Stimulated activated CD4-positive, alpha-beta T cell treated with anti-CD3 and anti-CD28 coated beads, Interleukin-4, amount 100 ng/mL, for 1 hour (primary cell): ENCODE measurements at places on chromosomes 7 and 10.
A peak's percentile ranks its signal among the peaks of the same experiment; 100 is the strongest.

GRCh38 chr10:1465418-1465911 lies 271.9 kb downstream of the ADARB2 start:
- no peak for DNase-seq

DNA sequence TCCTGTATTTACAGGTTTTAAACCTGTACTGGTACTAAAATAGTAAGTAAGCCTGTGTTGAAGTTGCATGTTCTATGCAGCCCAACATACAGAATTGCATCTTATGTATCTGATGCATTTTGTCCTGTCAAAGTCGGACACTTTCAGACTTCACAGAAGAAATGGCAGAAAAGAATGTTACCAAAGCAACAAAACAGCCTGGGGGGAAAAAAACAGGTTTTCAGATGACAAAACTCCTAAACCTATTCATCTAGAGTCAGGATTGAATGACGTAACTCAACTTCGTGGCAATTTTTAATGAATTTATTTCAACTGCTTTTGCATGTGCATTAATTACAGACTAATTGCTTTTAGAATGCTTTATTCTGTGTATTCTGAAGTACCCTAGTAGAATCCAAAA lies 28.4 kb downstream of the CYTH3 start:
- no peak for DNase-seq

- DNase-seq = no peak
These were observed at the start of gene BBIP1 for GRCh38 chr10:110918643-110919348. BBIP1 (minus strand) TSS chr10:110919180; CDS start chr10:110918157, 1,023 bp downstream.

GRCh38 chr7:3134745-3135144 lies 91.1 kb upstream of the CARD11 start:
- DNase-seq = no peak

GRCh38 chr7:108351729-108352131 lies 104.5 kb downstream of the NRCAM start:
- DNase-seq = no peak

GRCh38 chr7:145845345-145845744 lies 271.3 kb upstream of the CNTNAP2 start:
- DNase-seq = no peak

DNA sequence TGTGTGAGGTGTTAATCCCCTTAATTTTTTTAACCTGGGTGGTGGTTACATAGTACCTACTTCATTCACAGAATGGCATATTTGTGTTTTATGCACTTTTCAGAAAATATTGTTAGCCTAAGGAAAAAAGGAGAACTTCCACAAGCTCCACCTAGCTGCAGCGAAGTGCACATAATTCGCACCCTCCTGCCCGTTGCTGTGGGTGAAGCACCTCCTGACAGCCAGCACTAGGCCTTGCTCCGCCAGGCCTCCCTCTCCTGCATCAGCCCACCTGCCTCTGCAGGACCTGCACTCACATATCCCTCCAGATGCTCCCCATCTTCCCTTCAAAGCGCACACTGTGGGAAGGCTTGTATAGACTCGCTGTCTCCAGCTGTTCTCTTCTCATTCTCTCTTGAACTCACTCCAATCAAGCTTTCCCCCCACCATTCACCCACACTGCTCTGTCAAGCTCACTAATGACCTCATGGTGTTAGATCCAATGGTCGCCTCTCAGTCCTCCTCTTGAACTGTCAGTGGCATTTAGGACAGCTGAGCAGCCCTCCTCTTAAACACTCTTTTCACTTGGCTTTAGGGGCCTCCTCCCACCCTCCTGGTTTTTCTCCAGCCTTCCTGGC lies 20.7 kb upstream of the GRID1 start:
- no peak for DNase-seq

- DNase-seq = no peak
These were observed 342.6 kb upstream of the LRGUK start for GRCh38 chr7:133784486-133785001.

DNA sequence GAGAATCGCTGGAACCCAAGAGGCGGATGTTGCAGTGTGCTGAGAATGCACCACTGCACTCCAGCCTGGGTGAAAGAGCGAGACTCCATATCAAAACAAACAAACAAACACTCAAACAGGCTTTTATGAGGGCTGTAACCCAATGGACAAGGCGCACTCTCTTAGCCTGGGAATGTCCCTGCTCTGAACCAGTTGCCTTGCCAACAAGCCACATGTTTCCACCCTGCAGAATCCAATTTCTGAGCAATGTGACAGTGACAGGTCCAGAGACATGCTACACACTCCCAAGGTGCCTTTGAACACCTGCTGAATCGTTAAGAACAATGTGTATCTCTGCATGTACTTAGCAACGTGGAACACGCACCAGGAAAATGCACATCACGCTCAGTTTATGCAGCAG lies 186.8 kb upstream of the AUTS2 start:
- no peak for DNase-seq

DNA sequence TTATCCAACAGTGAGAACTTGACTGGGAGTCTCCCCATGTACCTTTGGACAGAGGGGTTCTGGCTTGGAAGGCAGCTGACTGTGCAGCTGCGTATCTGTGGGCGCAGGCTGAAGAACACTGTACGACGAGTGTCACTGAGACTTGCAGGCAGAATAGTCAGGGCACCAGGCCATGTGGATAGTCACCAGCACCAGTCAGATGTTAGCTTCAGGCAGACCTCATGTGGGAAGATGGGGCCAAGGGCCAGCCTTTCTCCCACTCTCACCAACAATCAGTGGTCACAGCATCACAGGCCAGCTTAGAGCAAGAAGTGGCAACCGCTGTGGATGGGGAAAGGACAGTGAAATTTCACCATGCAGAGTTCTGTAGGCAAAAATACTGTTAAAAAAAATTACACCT lies 43.4 kb upstream of the GJD4 start:
- DNase-seq = no peak

GRCh38 chr7:158161194-158161593 lies 426.4 kb downstream of the PTPRN2 start:
- DNase-seq = no peak

GRCh38 chr7:65946904-65947303 lies 35.1 kb downstream of the GUSB start:
- DNase-seq = no peak

DNA sequence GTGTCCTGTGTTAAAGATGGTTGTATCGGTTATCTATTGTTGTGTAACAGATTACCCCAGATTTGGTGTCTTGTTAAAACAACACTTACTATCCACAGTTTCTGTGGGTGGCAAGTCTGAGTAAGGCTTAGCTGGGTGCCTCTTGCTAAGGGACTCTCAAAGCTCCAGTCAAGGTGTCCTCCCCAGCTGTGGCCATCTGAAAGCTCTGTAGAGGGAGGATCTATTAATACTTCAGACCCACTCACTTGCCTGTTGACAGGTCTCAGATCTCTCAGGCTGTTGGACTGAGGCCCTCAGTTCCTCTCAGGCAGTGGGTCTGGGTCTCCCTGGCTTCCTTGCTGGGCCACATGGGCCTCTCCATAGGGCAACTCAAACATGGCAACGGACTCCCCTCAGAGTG lies 19.6 kb downstream of the ARID5B start:
- DNase-seq = no peak

DNA sequence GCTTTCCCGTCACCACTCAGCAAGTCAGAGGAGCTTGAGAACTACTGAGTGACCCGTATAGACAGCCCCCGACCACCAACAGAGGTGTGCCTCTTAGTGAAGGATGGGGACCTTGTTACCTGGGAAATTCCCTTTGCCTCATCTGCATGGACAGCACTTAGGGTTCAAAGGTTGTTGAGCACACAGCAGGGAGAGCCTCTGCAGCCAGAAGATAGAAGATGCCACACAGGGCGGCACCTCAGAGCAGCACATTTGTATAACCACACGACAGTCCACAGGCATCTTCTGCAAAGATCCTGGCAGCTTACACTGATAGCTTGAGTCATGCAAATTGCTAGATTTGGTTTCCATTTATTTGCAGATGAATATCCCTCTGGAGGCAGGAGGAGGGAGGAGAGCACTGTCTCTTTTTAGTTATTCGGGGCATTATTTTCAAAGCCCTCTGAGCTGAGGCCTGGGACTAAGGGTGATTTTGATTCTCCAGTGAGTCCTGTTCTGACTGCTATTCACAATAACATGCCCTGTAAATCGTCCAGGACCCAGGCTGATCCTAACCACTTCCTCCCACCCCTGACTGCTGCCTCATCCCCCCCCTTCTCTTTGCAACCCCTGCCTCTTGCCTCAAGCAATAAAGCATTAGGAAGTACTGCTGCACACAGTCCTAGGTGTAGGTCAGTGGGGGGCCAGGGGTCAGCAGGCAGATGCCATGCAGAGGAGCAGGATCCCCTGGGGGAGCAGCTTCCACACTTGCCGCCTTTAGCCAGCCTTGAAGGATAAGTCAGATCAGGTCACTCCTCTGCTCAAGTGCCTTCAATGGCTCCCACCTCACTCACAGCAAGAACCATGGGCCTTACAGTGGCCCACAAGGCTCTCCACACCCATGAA lies 24.6 kb upstream of the INMT start:
- DNase-seq = peak; percentile 22

DNA sequence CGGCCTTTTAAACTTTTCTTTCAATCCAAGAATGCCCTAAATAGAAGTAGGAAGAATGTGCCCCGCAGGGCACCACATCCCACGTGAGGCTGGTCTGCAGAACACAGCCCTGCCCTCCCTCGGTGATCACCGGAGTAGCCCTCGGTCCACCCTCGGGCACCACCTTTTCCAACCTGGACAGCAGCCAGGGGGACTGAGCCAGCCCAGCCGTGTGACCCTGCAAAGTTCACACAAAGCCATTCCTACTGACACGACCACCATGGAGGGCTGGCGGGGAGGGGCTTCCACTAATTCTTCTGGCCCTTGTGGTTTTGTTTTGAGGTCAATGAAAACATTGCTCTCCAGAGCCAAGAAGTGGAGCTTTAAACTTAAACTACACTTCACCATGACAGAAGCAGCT lies 132.2 kb downstream of the TCERG1L start:
- no peak for DNase-seq

DNA sequence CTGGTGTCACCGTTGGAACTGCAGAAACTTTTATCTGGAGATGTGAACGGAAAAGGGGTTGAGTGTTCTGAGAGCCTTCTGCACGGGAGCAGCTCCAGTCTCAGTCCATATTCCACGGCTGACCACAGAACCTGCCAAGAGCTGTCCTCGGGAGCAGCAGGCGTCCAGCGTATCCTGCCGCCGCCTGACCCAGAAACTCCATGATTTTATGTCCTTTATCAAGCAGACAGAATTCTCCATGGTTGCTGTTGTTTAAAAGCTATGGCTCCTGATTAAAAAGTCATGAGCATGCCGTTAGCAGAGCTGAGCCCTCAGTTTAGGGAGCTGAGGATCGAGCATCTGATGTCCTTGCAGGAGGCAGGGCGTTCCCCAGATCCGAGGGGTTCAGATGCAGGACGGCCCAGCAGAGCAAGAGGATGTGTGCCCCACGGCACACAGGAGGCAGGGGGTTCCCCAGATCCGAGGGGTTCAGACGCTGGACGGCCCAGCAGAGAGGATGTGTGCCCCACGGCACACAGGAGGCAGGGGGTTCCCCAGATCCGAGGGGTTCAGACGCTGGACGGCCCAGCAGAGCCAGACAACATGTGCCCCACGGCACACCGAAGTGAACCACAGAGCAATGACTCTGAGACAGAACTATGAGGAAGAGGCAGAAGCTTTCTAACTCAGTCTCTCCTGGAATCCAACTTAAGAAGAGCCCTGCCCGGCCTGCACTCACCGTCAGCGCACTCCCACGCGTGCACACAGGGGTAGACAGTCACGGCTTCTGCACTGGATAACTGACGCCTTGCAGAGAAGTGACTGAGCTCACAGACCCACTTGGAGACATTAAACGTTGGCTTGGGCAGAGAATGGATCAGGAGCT lies 96.4 kb downstream of the WDR37 start:
- DNase-seq = no peak

GRCh38 chr7:42065942-42066341 lies 171.1 kb downstream of the GLI3 start:
- no peak for DNase-seq

DNA sequence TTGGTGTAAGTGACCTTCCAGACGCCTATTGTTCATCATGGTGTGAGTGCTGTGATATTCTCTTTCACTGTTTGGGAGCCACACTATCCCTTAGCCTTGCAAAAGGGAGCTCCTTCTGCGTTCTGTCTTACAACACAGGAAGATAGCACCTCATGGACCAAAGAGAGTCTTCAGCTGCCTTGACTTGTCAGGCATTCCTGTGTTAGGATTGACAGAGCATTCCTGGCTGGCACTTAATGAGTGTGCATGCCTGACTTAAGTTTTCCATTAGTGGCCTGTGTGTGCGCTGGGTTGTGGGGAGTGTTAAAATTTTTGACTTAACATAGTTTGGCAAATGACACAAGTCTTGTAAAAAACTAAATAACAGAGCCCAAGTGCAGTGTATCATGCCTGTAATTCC lies 21.9 kb upstream of the MSRB2 start:
- DNase-seq = no peak

- no peak for DNase-seq
These were observed 137.3 kb downstream of the CELF2 start for GRCh38 chr10:11154849-11155498.

DNA sequence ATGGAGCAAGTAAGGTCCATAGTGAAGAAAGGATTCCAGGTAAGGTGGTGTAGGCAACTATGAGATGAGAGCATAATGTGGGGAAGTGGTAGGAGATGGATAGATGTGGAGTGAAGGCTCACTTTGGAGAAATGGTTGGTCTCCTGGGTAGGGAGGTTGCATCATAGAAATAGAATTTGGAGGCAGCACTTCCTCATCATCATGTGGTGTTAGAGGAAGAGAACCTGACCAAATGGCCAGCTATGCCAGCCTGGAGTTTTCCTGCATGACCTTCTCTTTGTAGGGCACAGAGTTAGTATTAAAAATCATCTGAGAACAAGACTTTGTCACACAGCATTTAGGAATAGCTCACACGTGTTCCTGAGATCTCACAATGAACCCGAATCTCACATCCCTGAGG lies 126.7 kb upstream of the CXCL12 start:
- no peak for DNase-seq

GRCh38 chr10:62008946-62009345 lies 107.4 kb downstream of the ARID5B start:
- DNase-seq = no peak

GRCh38 chr7:48390388-48391327 lies 219.4 kb downstream of the ABCA13 start:
- DNase-seq = no peak

DNA sequence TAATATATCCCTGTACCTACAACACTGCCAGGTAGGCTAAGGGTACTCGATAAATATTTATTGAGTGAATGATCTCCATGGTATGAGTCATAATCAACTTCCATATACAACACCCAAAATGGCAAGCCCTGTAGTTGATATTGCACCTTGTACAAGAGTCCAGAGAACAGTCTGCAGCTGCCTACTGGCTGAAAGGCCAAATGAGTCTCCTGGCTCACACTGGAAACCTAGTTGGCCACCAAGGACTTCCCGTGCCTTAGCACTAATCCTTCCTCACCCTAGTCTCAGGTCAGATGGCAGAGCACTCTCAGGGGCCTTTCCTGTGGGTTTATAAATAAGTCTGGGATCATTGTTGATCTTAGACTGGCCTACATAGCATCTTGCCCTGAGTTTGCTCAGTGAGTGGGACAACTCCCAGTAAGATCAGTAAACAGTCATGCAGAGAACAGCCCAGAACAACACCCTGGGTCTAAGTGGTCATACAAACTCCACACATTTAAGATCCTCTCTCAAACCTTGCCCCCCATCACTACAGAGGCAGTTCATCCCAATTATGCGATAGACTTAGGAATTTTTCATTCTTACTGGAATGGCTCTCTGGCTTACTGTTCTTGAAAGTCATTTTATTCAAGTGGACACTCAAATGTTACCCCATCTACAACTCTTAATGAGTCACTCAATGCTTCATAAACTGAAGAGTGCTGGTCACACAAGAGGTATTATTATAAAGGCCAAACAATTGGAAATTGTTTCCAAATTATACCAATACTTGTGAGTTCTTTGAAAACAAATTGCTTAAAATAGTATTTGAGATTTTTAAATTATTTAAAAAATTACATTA lies 14.7 kb upstream of the SLC16A9 start:
- no peak for DNase-seq

GRCh38 chr10:121659236-121659635 lies 61.0 kb upstream of the FGFR2 start:
- no peak for DNase-seq
